NCI-H1417 (cell line): ENCODE measurements at places on chromosomes 1 and 21.

DNA sequence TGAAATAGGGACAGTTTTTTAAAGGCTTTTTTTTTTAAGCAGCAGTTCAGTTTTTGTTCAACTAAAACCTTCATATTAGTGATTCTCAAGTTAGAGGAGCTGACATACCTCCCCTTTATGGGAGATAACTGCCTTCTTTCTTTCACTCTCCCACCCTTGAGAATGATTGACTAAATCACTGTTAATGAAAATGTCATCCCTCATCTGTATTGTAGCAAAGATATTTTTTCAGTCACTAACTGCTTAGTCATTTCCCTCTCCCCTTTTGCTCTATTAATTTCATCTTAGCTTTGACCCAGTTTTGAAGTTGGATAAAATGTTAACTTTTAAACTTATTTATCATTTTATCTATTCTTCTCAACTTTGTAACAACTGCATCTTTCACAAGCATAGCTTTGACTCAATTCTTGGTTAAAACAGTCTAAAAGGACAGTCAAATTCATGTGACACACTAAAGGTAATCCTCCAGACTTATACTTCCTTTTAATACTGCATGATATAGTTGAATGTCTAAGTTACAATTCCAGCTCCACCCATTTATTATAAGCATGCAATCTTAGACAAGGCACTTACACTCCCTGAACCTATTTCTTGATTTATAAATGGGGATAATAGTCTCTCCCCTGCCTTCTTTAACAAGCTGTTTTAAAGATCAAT is 17.1 kb downstream of the CAPZA1 start:
- DNase-seq, result no peak

DNA sequence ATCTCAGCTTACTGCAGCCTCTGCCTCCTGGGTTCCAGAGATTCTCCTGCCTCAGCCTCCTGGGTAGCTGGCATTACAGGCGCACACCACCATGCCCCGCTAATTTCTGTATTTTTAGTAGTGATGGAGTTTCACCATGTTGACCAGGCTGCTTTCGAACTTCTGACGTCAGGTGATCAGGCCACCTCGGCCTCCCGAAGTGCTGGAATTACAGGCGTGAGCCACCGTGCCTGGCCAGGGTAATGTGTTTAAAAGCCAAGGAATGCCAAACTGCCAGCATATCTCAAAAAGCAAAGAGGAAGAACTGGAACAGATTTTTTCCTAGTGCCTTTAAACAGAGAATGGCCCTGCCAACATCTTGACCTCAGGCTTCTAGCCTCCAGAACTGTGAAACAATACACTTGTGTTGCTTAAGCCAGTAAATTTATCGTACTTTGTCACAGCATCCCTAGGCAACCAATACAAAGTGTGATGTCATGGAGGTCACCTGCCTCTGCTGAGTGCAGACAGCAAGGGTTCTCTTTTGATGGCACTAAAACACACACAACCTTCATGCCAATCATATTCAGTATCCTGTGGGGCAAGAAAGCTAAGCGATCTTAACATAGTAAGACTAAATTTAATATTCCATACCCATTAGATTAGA is 858.3 kb upstream of the TMPRSS15 start:
- DNase-seq, result no peak

GRCh38 chr1:59125676-59126320 is 171.1 kb upstream of the FGGY start:
- DNase-seq, result no peak

DNA sequence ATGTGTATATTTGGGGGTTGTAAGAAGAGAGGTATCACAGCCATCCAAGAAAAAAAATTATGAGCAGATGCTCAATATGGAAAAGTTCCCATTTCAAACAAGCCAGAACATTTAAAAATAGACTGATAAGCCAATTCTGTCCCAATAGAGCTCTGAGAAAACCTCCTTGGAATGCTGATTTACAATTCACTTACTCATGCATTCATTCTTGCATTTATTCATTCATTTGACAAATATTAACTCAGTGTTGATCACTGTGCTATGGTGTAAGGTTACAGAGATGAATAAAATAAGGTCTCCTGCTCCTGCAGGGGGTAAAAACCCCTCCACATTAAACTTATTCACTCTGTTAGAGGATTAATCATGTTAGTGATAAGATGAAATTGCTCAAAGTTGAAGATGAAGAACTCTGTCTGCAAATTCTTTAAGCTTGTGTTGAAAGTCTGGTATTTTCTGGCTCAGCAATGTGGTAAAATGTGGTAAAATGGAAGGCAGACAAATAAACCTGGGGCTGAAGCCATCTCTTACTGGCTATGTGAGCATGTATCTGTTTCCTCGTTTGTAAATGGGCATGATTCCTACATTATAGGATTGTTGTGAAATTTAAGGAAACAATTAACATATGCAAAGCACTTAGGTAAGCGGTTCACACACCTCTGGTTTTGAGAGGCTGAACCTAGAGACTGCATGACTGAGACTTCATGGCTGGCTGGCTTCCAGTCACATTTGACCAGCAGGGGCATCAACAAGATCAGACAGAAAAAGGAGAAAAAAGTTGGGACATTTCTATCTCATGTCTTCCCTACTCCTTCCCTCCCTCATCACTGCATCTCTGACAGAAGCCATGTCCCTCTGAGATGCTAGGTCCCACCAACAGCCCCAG is 45.0 kb upstream of the DAB1 start:
- DNase-seq, result no peak

- DNase-seq, result peak; percentile 67
Observed at GRCh38 chr1:110674337-110675059, at the start of gene KCNA3. KCNA3 (minus strand) TSS chr1:110674940; CDS start chr1:110674809, 131 bp downstream.

DNA sequence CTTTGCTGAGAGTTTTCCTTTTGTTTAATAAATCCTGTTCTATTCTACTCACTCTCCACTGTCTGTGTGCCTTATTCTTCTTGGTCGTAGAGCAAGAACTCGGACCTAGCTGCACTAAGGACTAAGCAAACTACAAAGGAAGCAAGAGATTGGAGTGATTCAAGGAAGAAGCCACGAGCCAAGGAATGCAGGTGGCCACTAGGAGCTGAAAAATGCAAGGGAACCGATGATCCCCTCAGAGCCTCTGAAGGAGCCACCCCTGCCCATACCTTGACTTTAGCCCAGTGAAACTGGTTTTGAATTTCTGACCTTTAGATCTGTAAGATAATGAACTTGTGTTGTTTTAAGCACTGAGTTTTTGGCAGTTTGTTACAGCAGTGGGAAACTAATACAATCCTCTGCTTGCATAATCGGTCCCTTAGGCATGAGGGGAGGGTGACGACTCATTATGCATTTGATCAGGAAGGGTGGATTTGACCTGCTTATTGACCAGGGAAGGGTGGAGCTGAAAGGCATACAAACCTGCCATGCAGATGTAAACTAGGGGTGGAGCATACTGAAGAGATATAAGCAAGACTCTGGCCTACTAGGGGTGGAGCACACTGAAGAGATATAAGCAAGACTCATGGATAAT is 6.2 kb upstream of the CA6 start:
- DNase-seq, result no peak

DNA sequence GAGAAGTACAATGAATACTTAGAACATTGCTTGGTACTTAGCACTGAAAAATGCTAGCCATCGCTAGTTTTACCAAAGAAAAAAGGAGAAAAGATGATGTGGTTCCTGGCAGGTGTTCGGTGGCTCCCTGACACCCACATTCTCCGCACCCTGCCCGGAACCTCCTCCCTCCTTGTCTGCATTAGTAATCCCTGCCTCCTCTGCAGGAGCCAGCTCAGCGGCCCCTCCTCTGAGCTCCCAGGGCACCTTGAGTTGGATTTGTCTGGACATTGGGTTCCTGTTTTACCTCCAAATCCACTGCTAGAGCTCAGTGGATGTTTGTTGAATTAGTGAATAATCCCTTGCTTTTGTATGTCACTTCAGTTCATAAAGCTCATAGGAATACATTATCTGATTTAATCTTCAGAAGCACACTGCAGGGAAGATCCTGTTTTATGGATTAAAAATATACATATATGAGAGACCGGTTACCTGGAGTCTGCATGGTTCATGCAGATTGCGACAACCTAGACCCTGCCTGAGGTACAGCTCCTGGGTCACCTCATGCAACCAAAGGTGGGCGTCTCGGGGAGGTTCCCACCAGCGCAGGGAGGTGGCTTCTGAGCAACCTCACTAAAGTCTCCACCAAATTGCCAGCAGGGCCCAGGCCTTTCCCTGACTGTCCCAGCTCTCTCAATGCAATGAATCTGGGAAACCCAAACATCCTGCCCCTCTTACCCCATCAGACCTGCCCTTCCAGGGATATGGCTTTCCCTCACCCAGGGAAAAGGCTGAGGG is 24.2 kb downstream of the PCAT6 start:
- DNase-seq, result no peak

GRCh38 chr1:244174922-244175521 is 123.9 kb downstream of the ZBTB18 start:
- no peak for DNase-seq

DNA sequence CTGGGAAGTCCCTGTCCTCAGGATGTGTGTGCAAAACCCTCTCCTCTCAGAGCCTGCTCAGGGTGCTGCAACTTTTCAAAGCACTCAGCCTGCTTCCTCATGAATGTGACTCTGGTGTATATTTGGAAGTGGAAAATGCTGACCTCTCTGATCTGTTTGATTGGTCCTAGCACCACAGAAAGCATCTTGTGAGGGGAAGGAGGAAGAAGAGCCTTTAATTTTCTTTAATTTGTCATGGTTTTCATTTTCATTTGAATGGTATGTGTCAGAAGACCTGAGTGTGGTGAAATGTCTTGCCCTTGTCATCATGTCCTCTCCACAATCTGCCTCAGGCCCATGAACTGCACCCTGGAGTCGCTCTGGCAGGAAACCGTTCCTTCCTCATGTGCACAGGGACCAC is 383.5 kb downstream of the NTNG1 start:
- no peak for DNase-seq

GRCh38 chr1:65166572-65167305 is 18.7 kb downstream of the AK4 start:
- no peak for DNase-seq

GRCh38 chr1:15459771-15460707 is 3.5 kb downstream of the CELA2A start:
- DNase-seq, result no peak

DNA sequence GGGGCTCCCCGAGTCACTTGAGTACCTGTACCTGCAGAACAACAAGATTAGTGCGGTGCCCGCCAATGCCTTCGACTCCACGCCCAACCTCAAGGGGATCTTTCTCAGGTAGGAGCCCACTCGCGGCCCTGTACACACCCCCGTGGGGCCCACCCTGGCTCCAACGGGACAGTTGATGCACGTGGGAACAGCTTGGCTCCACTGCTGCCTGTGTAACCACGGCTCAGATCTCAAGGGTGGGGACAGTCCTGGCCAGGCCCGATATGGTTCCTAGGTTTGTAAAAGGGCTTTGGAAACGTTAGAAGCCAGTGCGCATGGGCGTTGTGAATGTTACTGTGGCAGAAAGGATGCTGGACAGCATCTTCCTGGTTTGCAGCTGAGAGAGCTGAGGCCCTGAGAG is 18.8 kb downstream of the PODN start:
- no peak for DNase-seq

DNA sequence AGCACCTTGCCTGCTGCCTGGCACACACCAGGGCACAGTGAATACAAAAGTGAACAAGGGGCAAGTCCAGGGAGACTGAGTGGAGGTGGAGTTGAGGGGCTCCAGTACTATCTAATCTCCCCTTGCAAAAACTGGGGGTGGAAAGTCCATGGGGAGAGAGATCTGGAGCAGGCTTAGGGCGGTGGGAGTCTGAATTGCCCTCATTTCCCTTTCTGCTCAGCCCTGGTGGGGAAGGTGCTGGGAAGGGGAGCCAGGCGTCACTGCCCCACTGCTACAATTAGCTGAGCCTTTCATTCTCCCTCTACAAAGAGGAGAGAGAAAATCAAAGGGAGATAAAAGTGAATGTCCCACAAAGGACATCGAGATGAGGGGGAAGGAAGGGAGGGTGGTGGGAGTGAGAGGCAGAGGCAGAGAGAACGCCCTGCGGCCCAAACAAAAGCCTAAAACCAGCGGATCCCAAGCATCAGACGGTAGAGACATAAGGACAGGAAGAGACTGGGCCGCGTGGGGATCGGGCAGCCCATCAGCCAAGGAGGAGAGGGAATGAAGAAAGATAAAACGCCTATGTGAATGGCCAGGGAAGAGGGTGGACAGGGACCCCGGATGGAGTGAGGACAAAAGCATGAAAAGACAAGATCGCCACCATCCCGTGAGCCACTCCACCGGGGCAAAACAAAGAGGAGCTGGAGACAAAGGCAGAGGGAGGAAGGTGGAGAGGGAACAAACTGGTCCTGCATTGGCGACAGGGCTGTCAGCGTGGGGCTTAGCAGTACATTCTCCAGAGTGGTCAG is 46.8 kb upstream of the SOX13 start:
- DNase-seq, result no peak

DNA sequence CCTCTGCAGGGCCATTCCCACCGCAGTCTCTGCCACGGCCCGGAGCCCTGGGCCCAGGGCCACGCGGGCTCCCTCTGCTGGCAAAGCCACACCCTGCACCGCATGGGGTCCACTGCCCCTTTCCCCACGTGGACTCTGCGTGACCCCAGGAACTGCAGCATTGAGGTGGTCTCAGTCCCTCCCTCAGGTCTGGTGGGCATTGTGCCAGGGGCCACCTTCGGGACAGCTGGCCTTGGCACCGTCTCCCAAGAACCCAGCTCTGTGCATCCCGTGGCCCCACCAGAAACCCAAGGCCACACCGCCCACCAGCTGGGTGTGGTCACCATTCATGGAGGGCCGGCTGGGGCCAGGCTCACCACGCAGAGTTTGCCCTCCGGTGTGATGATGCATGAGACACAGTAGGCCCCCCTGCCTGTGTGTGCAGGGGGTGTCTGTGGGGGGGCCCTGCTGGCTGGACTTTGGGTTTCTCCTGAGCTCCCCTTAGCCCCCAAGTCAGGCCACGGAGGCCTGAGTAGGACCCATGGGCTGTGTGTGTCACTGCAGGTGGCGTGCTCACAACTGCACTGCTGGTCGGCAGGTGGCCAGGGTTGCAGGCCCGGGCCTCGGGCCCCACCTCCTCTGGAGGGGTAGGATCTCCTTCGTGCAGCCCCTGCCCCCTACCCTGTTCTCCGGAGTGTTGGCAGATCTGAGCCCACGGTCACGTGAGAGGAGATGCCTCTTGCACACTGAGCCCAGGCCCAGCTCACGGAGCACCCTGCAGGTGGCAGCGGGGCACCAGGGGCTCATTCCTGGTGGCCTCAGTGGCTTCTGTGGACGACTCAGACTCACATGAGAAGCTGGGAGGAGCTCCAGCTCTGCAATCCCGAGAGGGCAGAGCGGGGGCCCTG is 5.8 kb downstream of the VWA1 start:
- no peak for DNase-seq

DNA sequence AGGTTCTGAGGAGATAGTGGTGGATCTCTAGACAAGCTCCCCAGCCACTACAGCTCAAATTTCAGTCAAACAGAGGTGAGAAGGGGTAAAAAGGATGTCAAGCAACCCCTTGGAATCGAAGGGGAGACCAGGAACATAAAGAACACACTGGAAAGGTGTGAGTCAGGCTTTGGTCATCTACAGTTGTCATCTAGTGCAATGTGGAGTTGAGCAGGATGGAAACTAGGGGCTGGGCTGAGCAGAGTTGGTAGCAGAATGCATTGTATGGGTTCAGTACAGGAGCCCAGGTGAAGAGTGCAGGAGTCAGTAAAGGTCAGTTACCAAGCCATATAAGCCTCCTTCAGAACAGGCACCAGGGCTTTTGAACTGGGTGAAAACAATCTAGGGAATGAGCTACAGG is 52.7 kb upstream of the VAV3 start:
- DNase-seq, result no peak

- DNase-seq, result no peak
Observed at GRCh38 chr21:42609811-42610210, 43.6 kb upstream of the PDE9A start.
